ENCODE measurements at places on chromosomes 7 and 10.
A peak's percentile ranks its signal among the peaks of the same experiment; 100 is the strongest.

DNA sequence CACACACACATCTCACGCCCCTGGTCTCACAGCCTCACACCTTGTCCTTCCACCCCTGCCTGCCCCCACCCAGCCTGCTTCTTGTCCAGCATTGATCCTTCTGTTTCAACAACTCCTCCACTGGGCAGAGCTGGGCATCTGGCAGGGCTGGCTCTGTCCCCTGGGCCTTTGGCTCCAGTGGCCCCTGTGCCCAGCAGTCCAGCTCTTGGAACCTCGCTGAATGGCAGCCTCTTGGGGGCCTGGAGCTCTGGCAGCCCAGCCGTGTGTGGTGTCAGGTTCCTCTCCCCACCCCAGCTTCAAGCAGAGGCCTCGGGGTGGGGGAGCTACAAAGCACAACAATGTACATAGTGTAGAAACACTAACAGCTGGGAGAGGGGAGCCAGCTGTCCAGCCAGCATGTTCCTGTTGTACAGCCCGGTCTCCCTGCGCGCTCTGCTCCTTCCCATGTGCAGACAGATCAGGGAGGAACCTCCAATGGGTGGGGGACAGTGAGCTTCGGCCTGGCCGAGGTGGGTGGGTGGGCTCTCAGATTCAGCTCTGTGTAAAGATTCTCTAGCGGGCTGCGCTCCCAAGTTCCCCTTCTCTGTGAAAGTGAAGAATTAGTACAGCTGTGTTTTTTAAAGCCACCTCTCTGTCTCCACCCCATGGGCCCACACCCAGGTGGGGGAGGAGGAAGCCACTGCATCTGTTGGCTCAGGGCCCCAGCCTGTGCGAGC lies 19.4 kb downstream of the ZMIZ2 start:
- no peak for DNase-seq

DNA sequence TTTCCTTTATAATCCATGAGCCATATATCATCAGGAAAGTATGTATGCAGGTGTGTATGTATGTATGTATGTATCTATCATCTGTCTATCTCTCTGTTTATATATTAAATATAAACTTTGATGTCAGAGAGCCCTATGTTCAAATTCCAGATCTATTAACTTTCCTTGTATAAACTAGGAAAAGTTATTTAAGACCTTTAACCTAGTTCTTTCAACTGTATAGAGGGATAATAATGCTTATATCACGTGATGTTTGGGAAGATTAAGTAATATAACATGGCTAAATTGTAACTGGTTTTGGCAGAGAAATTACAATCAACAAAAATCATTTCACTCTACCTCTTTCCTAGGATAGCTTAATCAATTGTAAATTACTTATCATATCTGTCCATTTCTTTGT lies 628.3 kb upstream of the IGFBP3 start:
- no peak for DNase-seq

DNA sequence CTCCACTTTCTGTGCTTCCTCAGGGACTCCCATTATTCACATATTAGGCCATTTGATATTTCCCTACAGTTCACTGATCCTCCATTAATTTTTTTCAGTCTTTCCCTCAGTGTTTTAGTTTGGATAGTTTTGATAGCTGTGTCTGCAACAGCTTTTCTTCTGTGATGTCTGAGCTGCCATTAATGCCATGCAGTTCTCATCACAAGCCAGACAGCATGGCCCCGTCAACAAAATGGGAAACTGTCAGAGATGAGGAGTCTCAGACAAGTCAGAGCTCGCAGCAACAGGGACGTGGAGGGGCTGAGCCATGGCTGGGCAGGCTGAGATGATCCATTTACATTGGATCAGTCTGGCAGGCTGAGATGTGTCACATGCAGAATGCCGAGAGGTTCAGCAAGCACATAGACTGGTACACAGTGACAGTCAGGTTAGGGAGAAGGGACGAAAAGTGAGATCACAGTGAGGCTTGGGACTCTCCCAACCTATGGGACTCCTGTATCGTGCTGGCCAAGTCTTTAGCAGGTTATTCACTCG lies 65.4 kb downstream of the NPS start:
- no peak for DNase-seq

- no peak for DNase-seq
Measured at GRCh38 chr10:91829268-91829667, 31.0 kb downstream of the TNKS2 start.

GRCh38 chr7:43666938-43667337 lies 62.4 kb downstream of the COA1 start:
- no peak for DNase-seq

GRCh38 chr7:29243910-29244655 lies 49.5 kb downstream of the CHN2 start:
- peak; percentile 45 for DNase-seq

DNA sequence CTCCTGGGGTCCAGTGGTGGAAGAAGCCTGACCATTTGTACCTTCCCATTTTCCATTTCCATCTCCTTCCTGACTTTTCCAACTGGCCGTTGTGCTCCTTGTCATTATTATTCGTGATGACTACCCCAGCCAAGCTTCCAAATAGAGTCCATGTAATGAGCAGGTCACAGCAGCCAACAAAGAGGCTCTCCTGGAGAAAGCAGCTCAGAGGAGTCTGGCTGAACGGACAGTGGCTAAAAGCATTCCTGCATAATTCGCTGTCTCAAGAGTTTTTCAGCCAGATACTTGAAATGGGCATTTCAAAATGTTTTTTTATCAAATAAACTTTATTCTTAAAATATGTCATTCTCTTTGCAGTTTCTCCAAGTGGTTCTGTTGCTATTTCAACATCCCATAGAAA lies 458.6 kb downstream of the INHBA start:
- DNase-seq, result no peak

GRCh38 chr7:82343716-82344115 lies 99.9 kb downstream of the CACNA2D1 start:
- DNase-seq, result no peak

DNA sequence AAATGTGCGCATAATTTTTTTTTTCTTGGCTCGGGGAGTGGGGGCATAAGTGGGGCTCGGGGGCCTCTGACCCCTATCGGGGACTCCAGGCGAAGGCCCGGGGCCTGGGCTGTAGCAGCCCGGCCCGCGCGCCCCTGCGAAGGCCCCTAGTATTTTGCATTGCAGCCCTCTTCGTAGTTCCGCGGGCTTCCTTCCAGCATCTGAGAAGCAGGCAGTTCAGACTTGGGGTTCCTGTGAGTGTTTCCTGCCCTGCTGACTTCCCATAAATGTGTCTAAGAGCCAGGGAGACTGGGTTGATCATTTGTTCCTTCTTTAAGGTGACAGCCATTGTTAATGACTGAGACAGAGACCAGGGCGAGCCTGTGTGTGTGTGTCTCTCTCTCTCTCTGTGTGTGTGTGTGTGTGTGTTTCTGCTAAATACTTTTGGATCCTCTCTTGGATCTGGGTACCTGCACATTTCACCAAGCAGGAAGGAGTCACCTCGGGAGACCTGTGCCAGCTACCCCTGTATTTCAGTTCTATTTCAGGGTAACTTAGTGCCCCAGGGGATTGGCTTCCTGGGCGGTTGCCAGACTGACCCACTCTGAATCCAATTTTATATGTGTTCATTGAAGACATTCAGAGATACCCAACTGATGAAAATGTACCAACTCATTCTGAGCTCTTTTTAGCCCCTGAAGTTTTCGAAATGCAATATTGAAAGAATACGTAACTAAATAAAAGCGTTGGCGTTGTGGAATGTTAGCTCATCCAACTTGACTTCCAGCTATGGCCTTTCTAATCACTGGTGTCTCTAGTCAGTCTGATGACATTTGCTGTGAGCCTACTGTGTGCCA lies 805 bp downstream of the MSRB2 start:
- peak; percentile 27 for DNase-seq

GRCh38 chr10:18209241-18209640 lies 69.0 kb downstream of the CACNB2 start:
- no peak for DNase-seq

GRCh38 chr7:111508387-111508786 lies 53.9 kb downstream of the IMMP2L start:
- no peak for DNase-seq

GRCh38 chr10:62306663-62307062 lies 38.0 kb upstream of the RTKN2 start:
- DNase-seq, result peak; percentile 9

- DNase-seq, result peak; percentile 72
Measured at GRCh38 chr10:6173203-6173602, 29.5 kb upstream of the PFKFB3 start.

DNA sequence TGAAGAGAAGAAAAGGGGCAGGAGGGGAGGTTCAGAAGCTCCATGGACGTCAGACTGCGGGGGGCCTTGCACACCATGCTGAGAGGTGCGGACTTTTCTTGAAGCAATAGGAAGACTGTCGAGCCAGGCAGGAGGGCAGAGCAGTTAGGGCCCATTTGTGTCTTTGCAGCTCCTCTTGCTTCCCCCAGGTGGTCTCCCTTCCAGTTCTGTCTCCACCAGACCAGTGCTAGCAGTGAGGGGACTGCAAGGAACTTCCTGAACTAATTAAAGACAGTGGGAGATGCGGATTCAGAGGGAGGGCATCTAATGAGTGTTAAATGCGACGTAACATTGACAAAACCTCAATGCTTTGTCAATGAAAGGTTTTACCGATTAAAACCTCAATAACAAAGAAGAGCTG lies 225.4 kb downstream of the USP6NL start:
- no peak for DNase-seq

- DNase-seq, result no peak
Measured at GRCh38 chr10:112851181-112851580, 98.9 kb upstream of the TCF7L2 start.

- DNase-seq, result no peak
Measured at GRCh38 chr10:11396311-11396955, 215.0 kb downstream of the USP6NL start.

- DNase-seq, result no peak
Measured at GRCh38 chr7:90617442-90617841, 21.3 kb downstream of the CDK14 start.

DNA sequence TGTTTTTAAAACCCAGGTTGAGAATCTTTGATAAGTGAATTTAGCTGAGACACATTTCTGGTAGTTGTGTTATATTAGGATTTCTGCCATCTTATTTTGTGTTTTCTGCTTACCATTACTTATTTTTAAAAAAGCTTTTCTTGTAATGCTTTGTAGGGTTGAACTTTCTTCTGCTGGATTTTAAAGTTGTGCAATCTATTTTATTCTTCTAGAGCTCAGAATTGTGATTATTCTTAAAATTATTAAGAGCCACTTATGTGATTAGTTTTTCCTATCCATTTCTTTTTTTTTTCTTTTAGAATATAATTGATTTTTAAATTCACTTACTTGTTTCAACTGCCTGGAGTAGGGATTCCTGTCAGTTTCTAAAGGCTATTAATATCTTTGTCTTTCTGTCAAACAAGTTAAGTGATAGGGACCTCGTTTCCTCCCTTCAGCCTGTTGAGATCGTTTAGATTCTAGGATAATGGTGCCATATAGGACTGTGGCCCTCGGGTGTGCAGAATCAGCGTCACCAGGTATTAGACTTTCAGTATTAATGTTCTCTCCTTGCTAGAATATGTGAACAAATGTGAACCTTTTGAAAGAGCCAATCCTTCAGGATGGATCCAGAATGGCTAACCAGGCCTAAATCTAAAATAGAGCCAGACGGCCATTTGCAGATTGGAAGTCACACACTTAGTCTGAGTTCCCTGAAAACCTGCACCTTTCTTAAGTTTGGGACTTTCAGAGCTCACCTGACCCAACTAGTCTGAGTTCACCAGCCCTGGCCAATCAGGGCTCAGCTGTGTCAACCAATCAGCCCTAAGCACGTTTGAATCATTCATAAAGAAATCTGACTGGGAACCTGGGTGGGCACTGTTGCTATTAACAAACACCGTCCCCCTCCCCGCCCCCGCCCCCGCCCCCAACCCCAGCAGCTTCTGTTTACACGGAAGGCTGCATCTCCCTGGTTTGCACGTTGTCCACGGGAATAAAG lies 26.2 kb downstream of the CUX1 start:
- DNase-seq, result no peak

DNA sequence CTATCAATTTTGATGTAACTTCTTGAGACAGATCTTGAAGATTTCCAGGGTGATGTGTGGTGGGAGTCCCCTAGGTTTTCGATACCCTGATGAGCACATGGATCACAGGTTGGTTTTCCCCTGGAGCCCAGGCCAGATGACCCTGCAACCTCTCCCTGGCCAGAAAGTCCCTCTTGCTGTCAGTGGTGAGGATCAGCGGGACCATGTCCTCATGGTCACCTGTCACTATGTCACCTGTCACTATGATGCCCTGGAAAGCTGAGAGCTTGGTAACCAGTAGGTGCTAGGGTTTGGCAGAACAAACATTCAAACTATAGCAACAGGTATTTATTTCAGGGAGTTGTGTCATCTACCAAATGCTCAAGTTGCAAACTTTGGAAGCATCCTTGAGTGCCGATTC lies 197.9 kb downstream of the ARHGAP12 start:
- no peak for DNase-seq

DNA sequence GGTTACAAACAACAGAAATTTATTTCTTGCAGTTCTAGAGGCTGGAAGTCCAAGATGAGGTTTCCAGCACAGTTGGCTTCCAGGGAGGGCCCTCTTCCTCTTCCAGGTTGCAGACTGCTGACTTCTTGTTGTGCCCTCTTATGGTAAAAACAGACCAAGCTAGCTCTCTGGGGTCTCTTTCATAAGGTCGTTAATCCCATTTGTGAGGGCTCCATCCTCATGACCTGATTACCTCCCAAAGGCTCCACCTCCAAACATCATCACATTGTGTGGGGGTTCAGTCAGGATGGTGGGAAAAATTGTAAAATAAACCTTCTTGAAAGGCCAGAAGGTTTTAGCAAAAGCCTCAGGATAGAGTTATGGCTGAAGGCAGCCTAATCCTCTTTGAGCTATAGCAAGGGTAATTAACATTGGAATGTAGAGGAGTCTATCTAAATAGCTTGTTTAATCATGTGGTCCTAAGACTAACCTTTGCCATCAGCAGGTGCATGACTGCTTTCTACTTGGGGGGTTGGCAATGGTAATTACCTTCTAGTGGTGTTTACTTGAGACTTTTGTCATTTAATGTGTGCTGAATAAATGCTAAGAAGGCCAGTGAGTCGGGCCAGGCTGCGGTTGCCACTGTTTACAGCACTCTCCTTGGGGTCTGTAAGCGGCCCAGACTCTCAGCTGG lies 80.8 kb downstream of the PPP1R17 start:
- no peak for DNase-seq

DNA sequence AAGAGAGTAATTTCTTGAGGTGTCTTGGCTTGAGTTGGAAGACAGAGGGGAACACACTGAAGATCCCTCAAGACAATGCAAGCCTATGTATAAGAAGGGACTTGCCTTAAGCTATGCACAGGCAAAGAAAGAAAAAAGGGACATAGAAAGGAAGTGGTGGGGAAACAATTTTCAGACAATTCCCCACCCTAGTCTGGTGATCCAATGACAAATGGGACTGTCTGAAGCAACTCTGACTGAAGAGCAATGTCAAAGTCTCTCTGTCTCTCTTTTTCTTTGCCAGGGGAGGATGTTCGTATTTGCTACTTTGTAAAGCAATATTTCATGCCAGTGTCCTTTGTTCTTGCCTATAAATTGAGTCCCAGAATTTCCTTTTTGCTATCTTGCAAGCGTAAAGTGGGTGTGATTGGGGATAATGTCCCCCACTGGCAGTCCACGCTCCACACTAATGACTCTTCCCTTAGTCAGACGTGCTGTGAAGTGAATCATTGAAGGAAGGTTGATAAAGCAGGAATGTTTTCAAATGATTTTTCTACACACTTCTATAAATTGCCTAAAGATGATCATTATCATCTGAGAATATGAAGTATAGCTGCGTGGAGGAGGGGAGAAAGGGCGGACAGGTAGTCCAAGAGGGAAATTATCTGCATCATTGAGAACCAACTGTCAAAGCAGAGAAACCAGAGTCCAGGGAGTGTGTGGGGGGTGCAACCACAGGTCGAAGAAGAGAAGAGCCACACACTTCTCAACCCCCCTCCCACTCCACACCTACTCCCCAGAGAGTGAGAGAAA lies 243.8 kb upstream of the ETV1 start:
- no peak for DNase-seq

GRCh38 chr7:73740771-73741170 lies 2.2 kb upstream of the ABHD11 start:
- DNase-seq, result no peak

Measured in stimulated activated naive CD8-positive, alpha-beta T cell treated with anti-CD3 and anti-CD28 coated beads, Interleukin-15, Interleukin-2, amounts not matched to agents 100 U/mL and 50 U/mL, for 24 hours (primary cell).